ENCODE measurements at places on chromosomes 1 and 21.

- DNase-seq, result no peak
Observed at GRCh38 chr1:22287946-22288520, 145.1 kb upstream of the WNT4 start.

DNA sequence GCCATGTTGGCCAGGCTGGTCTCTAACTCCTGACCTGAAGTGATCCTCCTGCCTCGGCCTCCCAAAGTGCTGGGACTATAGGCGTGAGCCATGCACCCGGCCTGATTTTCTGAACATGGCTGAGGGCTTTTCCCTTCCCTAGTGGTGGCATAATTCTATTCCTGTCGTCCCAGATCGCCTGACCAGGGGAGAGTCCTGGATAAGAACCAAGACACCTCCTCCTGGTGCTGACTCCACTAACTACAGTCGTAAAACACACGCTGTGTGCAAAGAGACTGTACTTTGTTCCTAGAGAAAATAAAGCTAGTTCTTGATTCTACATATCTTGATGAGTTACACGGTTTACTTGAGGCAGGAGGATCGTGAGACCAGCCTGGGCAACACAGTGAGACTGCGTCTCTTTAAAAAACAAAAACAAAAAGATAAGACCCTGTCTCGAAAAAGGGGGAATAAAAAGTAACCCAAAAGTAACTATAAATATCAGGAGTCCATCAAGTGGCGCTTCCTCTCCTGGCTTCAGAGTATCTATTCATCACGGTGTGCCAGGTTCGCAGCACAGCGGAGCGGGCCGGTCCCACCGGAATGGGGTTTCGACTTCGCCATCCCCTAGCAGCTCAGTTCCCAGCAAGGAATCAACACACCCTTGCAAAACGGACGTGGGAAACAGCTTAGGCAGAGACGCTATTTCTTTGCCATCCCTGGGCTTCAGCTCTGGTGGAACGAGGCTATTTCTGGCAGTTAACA, 973 bp downstream of the SDF4 start:
- DNase-seq, result no peak

- DNase-seq, result no peak
Observed at GRCh38 chr1:190957565-190957964, 479.9 kb upstream of the BRINP3 start.

- no peak for DNase-seq
Observed at GRCh38 chr1:178642282-178642681, 82.8 kb upstream of the RALGPS2 start.

DNA sequence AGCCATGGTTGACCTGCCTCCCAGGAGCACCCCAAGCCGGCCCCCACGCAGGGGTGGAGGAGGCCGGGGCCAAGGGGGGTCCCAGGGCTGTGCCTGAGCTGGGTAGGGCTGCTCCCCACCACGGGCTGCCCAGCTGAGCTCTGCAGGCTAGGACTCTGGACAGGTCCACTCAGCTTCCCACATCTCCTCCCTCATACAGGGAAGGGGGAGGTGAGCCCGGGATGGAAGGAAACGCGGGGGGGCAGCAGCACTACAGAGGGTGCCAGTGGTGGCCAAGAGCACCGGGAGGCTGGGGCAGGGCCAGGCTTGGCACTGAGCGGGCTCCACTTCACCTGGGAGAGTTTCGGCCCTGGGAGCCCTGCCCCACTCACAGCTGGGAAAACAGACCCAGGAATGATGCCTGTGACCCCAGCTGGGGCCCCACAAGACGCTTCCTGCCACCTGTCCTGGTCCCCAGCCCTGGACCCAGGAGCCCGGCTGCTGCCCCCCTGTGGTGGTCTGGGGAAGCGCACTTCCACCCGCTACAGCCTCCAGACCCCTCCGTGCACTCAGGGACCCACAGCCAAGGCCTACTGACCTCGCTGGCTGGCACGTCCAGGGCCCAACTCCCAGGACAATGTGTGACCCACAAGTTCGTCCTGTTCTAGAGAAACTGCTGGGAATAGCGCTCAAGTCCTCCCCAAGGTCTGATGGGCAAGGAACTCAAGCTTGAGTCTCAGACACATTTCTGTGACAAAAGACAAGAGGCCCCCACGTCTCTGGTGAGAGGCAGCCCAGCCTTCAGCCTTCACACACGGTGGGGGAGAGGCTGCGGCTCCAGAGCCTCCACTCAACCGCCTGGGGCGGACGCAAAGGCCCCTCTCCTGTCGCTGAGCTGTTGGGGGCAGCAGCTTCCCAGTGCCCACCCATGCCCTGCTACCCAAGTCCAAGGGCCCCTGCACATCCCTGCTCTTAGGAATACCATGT, 3.0 kb downstream of the AURKAIP1 start:
- DNase-seq, result peak; percentile 65

- DNase-seq, result no peak
Observed at GRCh38 chr1:164516591-164516990, 42.4 kb upstream of the PBX1 start.

GRCh38 chr1:29124366-29125236, 898 bp upstream of the TMEM200B start:
- DNase-seq, result no peak

GRCh38 chr21:41920476-41920875, 33.3 kb downstream of the C2CD2 start:
- DNase-seq, result no peak

- no peak for DNase-seq
Observed at GRCh38 chr1:94672934-94673333, 131.4 kb upstream of the F3 start.

DNA sequence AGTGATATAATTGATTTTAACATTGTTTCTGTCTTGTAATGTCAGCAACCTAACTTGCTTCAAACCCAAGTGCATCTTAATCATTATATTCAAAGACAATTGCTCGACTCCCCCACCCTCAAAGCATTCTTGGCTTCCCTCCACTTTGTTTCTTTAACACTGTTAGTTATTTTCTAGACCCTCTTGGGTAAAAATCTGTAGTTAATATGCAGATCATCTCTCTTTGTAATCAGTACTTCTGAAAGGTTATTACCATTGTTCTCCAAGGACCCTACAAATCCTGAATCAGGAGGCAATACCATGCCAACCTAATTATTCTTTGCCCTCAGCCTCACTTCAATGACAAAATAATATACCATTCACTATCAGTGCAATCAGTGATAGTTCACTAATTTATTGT, 1075.7 kb downstream of the AMY1C start:
- no peak for DNase-seq

- DNase-seq, result no peak
Observed at GRCh38 chr1:55968661-55969060, 610.7 kb downstream of the PLPP3 start.

GRCh38 chr1:211741788-211742187, 66.4 kb upstream of the NEK2 start:
- no peak for DNase-seq

DNA sequence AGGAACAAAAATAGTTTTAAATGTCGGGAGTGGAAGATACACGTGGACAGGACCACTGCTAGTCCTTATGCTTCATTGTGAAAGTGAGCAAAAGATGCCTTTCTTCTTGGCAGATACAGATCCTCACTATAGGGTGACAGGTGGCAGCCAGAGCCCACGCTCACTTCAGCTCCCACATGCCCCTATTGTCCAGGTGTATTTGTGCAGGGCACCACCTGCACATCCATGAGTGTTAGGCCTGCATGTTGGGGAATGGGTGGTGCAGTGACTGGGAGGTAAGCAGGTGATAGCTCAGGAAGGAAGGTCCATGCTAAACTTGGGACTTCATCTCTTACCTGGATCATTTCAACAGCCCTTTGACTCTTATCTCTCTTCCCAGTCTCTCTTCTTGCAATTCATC, 27.4 kb downstream of the SLC5A9 start:
- DNase-seq, result no peak

- no peak for DNase-seq
Observed at GRCh38 chr21:15054606-15055239, 10.1 kb downstream of the NRIP1 start.

- DNase-seq, result no peak
Observed at GRCh38 chr1:167219194-167219593, 1.5 kb upstream of the POU2F1 start.

- no peak for DNase-seq
Observed at GRCh38 chr1:40014253-40014706, 26.2 kb upstream of the CAP1 start.

DNA sequence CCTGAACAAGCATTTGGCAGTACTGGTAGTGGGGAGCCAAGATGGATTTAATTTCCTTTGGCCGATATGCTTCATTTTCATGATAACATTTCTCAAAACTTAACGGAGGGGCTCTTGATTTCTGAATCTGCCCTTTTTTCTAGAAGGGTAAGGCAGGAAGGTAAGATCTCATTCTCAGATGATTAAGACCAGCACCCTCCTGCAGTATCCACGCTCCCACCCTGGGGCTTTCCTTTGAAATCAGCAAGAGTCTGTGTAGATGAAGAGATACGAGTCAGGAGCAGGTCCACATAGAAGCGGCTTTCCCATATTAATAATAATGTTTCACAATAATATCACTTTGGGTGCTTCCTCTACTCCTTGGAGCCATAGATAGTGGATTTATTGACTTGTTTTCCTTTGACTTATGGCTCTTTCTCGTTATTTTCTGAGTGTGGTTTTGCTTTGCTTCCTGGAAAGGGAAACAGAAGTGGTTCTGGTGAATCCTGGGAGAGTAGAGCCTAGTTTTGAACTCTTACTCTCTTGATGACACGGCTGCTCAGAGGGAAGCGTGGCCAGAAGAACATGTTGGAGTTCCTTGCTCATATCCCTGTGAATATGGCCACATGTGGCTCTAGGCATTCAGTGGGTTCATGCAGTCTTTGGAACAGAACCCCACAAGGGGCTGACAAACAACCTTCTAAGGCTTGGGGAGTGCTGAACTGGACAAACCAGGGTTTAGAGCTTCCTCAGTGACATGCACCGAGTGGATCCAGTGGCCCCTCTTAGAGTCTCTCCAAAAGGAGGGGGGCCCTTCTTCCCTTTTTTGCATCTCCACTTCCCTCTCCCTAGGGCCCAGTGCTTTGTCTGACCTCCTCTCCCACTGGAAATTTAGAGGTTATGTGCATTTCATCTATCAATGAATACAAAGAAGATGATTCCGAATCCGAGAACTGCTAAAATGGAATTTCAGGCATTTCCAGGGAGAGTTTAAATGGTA, 195.7 kb downstream of the DYRK1A start:
- DNase-seq, result no peak

GRCh38 chr1:26907071-26907917, 6.5 kb downstream of the NR0B2 start:
- no peak for DNase-seq

DNA sequence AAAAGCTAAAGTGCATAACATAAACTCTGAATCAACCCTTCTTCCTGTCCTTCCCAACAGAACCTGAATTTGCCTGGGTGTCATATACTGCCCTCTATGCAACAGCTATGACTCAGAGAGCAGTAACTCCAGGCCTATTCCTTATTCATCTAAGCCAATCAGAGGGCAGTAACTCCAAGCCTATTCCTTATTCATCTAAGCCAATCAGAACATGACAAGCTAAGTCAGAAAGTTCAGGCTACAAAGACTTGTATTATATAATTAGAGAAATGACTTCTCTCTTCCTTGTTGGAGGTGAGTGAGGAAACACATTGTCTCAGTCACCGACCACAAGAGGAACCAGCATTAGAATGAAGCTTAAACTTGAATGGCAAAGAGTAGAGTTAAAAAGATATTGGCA, 26.2 kb upstream of the TADA1 start:
- DNase-seq, result no peak

DNA sequence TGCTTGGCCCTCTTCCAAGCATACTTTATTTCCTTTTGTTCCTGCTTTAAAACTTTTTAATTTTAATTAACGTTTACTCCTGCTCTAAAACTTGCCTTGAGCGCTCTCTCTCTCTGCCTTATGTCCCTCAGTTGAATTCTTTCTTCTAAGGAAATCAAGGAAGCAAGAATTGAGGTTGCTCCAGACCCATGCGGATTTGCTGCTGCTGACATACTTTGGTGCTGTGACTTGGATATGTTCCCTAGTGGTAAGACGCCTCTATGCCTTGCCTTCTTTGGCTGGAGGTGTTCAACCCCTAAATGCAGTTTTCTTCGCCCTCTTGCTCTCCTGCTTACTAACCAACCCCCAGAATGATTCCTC, 148.1 kb downstream of the ADSS2 start:
- DNase-seq, result no peak

DNA sequence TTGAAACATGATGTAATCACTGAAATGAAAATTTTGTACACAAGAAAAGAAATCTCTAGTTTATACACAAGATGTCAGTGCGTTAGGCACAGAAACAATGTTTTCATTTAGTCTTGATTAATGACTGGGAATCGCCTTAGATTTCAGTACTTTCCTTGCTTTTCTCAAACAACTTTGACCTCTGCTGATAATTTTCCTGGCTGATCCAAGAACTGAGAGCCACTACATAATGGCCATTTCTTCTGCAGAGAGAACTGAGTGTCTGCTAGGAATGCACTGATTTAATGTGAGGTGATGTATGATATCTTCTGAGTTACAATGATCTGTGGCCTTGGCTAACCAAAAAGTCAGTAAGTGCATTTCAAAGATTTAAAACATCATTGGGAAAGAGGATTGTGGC, 308.1 kb downstream of the CTH start:
- no peak for DNase-seq

DNA sequence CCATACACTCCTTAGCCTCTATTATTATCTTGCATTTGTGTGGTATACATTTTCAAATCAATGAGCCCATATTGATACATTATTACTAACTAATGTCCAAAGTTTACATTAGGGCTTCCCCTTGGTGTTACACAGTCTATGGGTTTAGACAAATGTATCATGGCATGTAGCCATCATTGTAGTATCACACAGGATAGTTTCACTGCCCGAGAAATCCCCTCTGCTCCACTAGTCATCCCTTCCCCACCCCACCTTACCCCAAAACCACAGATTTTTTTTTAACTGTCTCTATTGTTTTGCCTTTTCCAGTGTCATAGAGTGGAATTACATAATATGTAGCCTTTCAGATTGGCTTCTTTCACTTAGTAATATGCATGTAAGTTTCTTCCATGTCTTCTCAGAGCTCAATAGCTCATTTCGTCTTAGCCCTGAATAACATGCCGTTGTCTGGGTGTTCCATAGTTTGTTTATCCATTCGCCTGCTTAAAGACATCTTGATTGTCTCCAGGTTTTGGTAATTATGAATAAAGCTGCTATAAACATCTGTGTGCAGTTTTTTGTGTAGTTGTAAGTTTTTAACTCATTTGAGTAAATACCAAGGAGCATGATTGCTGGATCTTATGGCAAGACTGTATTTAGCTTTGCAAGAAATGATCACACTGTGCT, 86.4 kb upstream of the LYST start:
- DNase-seq, result no peak

DNA sequence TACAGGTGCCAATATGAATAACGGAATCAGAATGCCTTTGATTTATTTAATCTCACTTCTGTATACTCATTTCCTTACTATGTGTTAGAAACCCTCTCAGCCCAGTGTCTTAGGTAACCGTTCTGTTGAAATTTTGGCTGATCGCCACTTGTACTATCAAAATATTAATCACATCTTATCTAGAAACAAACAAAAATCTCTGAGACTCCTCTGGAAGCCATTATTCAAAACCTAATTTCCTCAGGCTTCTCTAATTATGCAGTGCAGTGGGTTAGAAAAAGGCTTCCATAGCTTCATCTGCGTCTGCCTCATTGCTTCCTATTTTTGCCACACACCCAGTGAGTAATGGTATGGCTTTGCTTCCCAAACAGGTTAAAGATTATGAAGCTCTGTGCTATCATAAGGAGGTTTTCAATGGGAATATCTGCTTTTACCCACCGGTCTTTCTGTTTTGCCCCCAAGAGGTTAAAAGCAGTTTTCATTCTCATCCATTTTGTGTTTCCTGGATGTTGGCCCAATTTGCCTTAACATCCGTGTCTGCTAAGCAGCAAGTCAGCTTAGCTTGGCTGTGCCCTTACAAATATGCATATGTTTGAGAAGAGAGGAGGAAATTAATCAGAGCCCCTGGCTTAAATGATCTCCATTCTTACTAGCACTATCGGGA, 129.6 kb downstream of the RYR2 start:
- DNase-seq, result no peak

- peak; percentile 3 for DNase-seq
Observed at GRCh38 chr1:233328142-233328921, 808 bp downstream of the MAP3K21 start.
